Lower leg skin (tissue), 4 donors: ENCODE measurements at places on chromosomes 7 and 10. TPM values are rescaled to one million over a fixed set of nuclear protein-coding genes. Genes with fewer than 3 reads are reported as not detected.

Gene NUDT13
- 3.5 TPM for total RNA-seq

Gene CHN2
- total RNA-seq, result 2.6 TPM

Gene MNX1
- not detected for total RNA-seq

Gene NEUROD6
- not detected for total RNA-seq

Gene TMEM26
- 0.03 TPM for total RNA-seq

Gene KEL
- 0.47 TPM for total RNA-seq
